HCT116 (cell line): ENCODE measurements at places on chromosomes 16 and 17. TPM values are rescaled to one million over a fixed set of nuclear protein-coding genes. Genes with fewer than 3 reads are reported as not detected.

GRCh38 chr17:40344421-40345160 is 19.9 kb downstream of the GJD3 start:
- DNase-seq: no peak
- no peaks in the 10 kb centered on the region for H3K27me3 ChIP-seq
- H3K27ac ChIP-seq: peak overlapping the region; percentile 58
- peaks cover 62% of the 10 kb centered on the region for H3K4me1 ChIP-seq
- H3K4me3 ChIP-seq: peak overlapping the region; percentile 54
- H3K36me3 ChIP-seq: no peaks in the 10 kb centered on the region; the same call in 1 of the 2 replicates

DNA sequence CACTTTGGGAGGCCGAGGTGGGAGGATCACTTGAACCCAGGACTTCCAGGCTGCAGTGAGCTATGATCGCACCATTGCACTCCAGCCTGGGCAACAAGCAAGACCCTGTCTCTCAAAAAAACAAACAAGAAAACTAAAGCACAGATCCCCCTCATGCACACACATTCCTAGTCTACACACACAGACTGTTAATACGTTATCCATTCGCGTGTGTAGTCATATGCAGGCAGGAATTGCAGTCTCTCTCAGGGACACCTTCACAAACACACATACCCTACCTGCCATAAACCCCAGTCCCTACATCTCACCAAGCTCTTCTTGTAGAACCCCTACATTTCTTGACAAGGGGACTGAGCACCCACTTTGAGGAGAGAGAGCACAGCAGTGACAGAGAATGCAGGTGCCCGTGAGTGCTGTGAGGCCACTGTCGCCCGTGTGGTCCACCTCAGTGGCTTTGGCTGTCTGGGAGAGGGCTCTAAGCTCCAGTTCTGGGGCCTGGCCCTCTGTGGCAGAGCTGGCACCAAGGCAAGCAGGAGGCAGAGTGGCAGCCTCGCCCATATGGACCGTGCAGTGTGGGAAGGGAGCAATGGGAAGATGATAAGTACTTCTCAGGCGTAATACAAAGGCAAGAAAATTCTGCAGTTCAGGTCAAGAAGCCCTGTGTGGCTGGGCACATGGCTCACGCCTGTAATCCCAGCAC is 59.0 kb upstream of the RPH3AL start:
- no peak overlapping the region for H3K27ac ChIP-seq
- no peaks in the 10 kb centered on the region for H3K27me3 ChIP-seq
- no peak overlapping the region for H3K4me3 ChIP-seq

DNA sequence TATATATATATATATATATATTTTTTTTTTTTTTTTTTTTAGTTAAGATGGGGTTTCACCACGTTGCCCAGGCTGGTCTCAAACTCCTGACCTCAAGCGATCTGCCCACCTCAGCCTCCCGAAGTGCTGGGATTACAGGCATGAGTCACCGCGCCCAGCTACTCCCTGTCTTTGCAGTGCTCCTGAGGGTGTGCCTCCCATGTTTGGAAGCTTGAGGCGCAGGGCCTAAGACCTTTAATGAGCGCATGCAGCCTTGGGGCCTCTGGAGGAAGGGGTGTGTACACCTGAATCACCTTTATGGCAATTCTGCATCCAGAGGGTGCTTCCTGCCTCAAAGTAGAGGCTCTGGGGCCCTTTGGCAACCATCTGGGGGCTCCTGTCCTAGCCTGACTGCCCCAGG is 219.4 kb upstream of the CIBAR2 start:
- peak overlapping the region; percentile 49 for H3K27ac ChIP-seq
- no peaks in the 10 kb centered on the region for H3K36me3 ChIP-seq
- DNase-seq: peak; percentile 70
- H3K27me3 ChIP-seq: no peaks in the 10 kb centered on the region
- H3K4me1 ChIP-seq: peaks cover 81% of the 10 kb centered on the region

- no peaks in the 10 kb centered on the region for H3K4me1 ChIP-seq
- no peak overlapping the region for H3K4me3 ChIP-seq
Measured at GRCh38 chr17:31015639-31016038, 44.8 kb downstream of the RNF135 start.

- DNase-seq: no peak
- H3K36me3 ChIP-seq: no peaks in the 10 kb centered on the region
- H3K27ac ChIP-seq: no peak overlapping the region
- no peaks in the 10 kb centered on the region for H3K4me1 ChIP-seq
- H3K4me3 ChIP-seq: no peak overlapping the region
- no peaks in the 10 kb centered on the region for H3K27me3 ChIP-seq
Measured at GRCh38 chr16:79601092-79601930, 774 bp upstream of the MAF start.

GRCh38 chr16:3202903-3203539 is 15.0 kb downstream of the OR1F1 start:
- peaks cover 6% of the 10 kb centered on the region; the same call in 1 of the 2 replicates for H3K27me3 ChIP-seq
- no peaks in the 10 kb centered on the region for H3K36me3 ChIP-seq

DNA sequence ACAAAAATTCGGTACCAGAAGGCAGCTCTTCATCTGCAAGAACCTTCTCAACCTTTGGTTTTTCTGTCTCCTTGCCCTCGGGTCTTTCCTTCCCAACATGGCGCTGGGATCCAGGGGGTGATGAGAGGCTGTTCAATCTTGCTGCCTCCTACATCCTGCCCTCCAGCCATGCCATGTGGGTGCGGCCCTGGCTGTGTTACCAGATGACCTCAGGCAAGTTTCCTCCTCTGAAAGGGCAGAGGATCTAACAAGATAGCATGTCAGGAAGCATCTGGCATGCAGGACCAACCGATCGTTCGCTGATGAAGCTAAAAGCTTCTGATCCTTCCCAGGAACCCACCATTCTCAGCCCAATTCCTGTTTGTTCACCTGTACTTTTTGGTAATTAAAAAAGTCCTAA is 36.8 kb upstream of the BCAR1 start:
- no peak overlapping the region for H3K4me3 ChIP-seq
- H3K36me3 ChIP-seq: no peaks in the 10 kb centered on the region; the same call in 1 of the 2 replicates
- no peak for DNase-seq

- DNase-seq: no peak
- H3K4me1 ChIP-seq: peaks cover 9% of the 10 kb centered on the region
- H3K27me3 ChIP-seq: no peaks in the 10 kb centered on the region
- H3K27ac ChIP-seq: no peak overlapping the region
- H3K36me3 ChIP-seq: peaks cover 18% of the 10 kb centered on the region; the same call in 1 of the 2 replicates
Measured at GRCh38 chr16:8931859-8932258, 31.8 kb downstream of the USP7 start.

DNA sequence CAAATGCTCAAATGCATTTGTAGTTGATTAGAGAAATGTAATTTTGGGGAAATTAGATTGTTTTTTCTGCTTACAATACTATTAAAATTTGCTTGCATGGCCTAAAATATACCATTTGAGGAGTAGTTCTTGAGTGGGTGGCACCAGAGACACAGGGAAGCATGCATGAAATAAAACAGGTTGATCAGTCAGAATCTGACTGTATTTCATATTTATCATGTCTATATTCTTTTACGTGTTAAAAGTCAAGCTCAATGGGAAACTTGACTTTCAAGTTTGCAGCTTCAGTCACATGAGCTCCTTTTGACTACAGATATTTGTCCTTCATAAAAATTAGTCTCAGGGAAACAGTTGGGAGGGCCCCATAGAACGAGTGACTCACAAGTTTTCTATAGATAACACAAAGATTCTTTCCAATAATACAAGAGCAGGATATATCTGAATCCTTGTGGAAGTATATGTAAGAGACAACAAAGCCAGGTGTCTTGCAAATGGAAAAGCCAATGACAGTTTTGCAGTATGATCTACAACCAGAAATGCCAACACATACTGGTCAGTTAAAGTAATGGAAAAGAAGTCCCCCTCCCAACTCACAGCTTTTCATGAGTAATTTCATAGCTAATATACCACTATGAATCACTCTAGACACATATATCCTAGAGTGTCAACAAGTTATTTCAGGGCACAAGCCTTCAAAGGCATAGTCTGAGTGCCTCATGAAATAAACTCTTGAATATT is 42.2 kb upstream of the CORO6 start:
- no peaks in the 10 kb centered on the region for H3K27me3 ChIP-seq
- DNase-seq: peak; percentile 60
- H3K27ac ChIP-seq: peak overlapping the region; percentile 44; the same call in 1 of the 2 replicates
- H3K4me3 ChIP-seq: peak overlapping the region; percentile 2
- peaks cover 33% of the 10 kb centered on the region for H3K4me1 ChIP-seq

- DNase-seq: peak; percentile 87
- H3K27ac ChIP-seq: no peak within 1 kb of the TSS
- peak within 1 kb of the TSS; percentile 33 for H3K4me3 ChIP-seq
Measured at GRCh38 chr17:76141212-76142038, at the start of gene FOXJ1. Gene FOXJ1, minus strand, starts transcription at chr17:76141245. Its CDS starts 850 bp downstream, at chr17:76140395.

DNA sequence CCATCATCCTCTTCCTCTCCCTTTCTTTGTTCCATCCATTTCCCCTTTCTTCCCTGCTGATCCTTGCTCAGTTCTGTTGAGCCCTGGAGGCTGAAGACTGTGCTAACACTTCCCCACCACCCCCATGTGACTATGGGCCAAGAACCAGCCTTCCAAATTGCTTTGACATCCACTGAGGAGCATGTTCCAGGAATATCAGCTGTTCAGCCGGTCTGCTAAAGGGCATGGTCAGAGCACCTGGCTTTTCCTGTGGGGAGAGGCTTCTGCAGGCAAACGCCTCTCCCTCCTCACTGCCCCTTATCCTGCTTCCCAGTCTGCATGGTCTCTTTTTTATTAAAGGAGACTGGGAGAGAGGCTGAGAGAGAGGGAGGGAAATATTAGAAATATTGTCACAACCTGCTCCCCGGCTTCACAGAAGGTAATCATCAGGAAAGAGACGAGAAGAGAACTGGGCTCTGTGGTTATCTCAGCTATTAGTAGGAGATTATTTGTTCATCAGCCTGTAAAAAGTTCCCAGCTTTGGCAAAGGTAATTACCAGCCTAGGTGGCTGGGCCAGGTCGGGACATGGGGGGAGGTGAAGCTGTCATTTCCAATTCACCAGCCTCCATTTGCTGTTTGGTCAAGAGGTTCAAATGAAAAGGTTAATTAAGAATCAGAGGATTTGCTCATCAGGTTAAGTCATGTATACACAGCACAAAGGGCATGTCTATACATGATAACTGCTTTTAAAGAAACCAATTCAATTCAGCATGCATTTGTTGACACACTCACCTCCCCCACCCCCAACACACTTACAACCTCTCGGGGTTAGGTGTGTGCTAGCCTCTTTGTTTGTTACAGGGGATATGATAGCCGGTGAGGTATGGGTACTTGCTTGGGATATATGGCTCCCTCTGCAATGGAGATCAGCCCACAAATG is 83.7 kb upstream of the CRHR1 start:
- no peak overlapping the region for H3K27ac ChIP-seq
- DNase-seq: no peak
- peaks cover 52% of the 10 kb centered on the region for H3K27me3 ChIP-seq
- H3K4me1 ChIP-seq: peaks cover 27% of the 10 kb centered on the region

DNA sequence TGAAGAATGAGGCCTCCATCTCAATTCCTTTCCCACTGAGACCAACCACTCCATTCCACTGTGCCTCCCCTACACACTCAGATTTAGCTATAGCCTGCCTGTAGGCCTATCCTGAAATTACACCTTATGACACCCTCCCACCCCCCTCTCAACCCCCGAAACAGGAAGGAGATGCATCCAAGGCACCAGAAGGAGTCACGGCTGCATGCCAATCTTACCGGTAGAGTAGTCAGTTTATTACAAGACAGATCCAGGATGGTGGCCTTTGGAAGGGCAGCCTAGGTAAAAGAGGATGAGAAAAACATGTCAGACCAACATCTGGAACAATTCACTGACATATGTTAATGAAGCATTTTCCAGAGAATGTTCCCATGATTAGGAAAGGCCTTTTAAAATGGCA is 2.6 kb downstream of the LRRC59 start:
- peaks cover 52% of the 10 kb centered on the region for H3K36me3 ChIP-seq
- H3K4me3 ChIP-seq: no peak overlapping the region
- no peak for DNase-seq
- no peaks in the 10 kb centered on the region for H3K27me3 ChIP-seq
- no peak overlapping the region for H3K27ac ChIP-seq

GRCh38 chr17:33875973-33876372 is 379.1 kb upstream of the CCL2 start:
- no peaks in the 10 kb centered on the region for H3K36me3 ChIP-seq
- no peak overlapping the region for H3K4me3 ChIP-seq
- no peaks in the 10 kb centered on the region for H3K27me3 ChIP-seq
- H3K27ac ChIP-seq: no peak overlapping the region
- no peaks in the 10 kb centered on the region for H3K4me1 ChIP-seq

- DNase-seq: no peak
- H3K4me1 ChIP-seq: peaks cover 10% of the 10 kb centered on the region
- H3K27ac ChIP-seq: no peak overlapping the region
Measured at GRCh38 chr16:11909653-11910545, 5.9 kb downstream of the GSPT1 start.

GRCh38 chr17:43676471-43676870 is 14.7 kb upstream of the MEOX1 start:
- H3K27ac ChIP-seq: no peak overlapping the region
- H3K36me3 ChIP-seq: no peaks in the 10 kb centered on the region
- H3K27me3 ChIP-seq: no peaks in the 10 kb centered on the region
- peaks cover 11% of the 10 kb centered on the region for H3K4me1 ChIP-seq
- no peak overlapping the region for H3K4me3 ChIP-seq

GRCh38 chr17:37206299-37206698 is 169.5 kb upstream of the C17orf78 start:
- no peak overlapping the region for H3K27ac ChIP-seq
- H3K36me3 ChIP-seq: peaks cover 34% of the 10 kb centered on the region; the same call in 1 of the 2 replicates
- no peaks in the 10 kb centered on the region for H3K27me3 ChIP-seq
- H3K4me1 ChIP-seq: no peaks in the 10 kb centered on the region

CCDC200 gene
- not detected for total RNA-seq

SYNGR3 gene
- total RNA-seq: 11.5 TPM

C17orf50 gene
- total RNA-seq: not detected

KRTAP2-3 gene
- 6.3 TPM for total RNA-seq

CCL17 gene
- total RNA-seq: not detected
